T1000 (cell line): ENCODE measurements at places on chromosomes 5 and 9.

DNA sequence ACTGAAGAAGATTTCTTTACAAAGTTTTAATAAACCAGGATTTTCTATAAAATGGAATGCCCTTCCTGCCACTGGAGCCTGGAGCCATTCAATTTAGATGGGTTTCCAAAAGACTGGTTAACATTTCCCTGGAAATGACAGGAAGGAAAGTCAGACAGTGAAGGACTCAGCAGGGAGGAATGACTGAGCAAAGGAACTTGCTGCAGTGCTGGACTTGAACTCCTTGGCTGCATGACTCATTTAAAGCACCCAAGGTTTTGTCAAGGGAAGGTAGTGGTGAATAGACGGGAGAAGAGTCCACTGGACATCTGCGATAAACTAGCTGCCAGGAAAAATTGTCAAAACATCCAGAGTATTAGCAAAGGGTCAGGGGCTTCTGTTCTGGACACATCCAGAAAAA, 163.8 kb upstream of the SLC28A3 start:
- DNase-seq: no peak

- no peak for DNase-seq
Measured at GRCh38 chr9:129697656-129698253, 32.3 kb downstream of the PRRX2 start.

DNA sequence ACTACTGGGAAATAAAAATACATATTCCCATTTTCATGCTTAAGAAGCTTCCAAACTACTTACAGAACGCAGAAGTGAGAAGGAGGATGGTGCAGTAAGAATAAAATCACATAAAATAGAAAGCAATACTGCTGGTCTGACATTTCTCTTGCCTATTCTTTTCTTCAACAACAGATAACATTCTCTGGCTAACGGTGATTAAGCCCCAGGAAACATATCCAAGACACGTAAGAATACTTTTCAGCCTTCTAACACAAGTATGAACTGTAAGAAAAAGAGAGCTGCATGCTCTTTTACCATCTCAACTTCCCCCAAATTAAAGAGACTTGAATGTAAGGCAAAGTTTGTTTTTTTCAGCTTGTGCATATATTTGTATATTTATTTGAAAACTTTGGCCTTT, 156.1 kb upstream of the TARS1 start:
- DNase-seq: no peak

DNA sequence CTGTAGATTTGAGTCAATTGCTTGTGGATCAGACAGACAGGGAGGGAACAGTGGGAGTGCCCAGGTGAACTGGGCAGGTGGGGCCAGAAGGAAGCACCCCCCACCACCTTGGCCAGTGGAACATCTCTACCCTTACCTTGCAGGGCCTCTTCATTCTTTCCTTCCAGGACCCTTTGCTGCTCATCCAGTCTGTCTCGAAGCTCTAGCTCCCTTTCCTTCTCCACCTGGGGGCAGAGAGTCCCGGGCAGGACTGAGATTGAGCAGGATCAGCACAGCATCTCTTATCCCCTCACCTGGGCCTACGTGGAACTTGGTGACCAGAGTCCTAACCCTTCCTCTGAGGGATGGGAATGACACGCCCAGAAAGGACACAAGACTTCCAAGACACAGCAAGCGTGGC, 25.0 kb downstream of the CCDC69 start:
- no peak for DNase-seq

GRCh38 chr9:71909887-71910649, 925 bp downstream of the ABHD17B start:
- no peak for DNase-seq

GRCh38 chr5:1771149-1772065, 28.2 kb downstream of the MRPL36 start:
- DNase-seq: no peak

GRCh38 chr9:78314953-78315870, 18.3 kb downstream of the PSAT1 start:
- no peak for DNase-seq

- no peak for DNase-seq
Measured at GRCh38 chr9:82923912-82924605, 138.9 kb downstream of the RASEF start.

GRCh38 chr9:85743275-85744128, 1.7 kb upstream of the AGTPBP1 start:
- peak; percentile 68 for DNase-seq

GRCh38 chr5:158287643-158288271, 428.8 kb upstream of the CLINT1 start:
- peak; percentile 44 for DNase-seq

GRCh38 chr5:143435210-143435657, 31.7 kb upstream of the NR3C1 start:
- DNase-seq: no peak

DNA sequence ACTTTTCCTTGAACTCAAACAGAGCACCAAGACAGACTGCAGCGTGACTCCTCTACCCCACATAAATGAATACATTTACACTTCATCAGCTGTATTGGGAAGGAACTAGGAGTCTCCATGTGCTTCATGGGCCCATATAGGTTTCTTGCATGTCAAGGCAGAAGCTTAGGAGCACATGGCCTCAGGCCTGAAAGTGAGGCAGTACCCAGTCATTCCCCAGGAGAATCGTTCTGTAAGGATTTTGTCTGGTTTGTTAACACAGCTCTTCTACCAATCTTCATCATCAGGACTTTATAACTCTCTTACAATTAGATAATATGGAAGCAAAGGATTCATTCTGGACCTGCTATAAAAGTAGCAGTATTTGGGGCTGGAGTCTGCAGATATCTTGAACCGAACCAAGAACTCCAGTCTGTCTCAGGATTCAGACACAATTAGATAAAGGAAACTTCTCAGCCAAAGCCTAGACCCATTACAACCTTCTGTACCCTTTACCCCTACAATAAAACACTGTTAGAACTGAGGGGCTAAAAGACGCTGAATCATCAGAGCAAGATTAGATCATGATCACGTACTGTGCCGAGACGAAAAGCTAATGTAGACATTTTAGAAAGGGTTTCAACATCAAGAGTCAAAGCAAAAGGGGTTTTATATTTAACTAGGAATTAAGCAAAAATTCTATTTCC, 385.5 kb upstream of the SLC30A5 start:
- no peak for DNase-seq

- no peak for DNase-seq
Measured at GRCh38 chr9:113665064-113665463, 201.5 kb downstream of the RGS3 start.

DNA sequence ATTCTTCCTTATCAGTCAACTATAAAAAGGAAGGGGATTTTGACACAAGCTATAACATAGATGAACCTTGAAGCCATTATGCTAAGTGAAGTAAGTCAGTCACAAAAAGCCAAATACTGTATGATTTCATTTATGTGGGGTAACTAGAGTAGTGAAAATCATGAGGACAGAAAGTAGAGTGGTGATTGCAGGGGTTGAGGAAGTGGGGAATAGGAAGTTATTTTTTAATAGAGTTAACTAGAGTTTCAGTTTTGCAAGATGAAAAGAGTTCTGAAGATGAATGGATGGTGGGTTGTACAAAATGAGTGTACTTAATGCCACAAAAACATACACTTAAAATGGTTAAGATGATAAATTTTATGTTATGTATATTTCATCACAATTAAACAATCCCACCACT, 65.4 kb upstream of the FAM174A start:
- DNase-seq: no peak

- DNase-seq: no peak
Measured at GRCh38 chr9:132238992-132239391, 77.1 kb downstream of the NTNG2 start.

- no peak for DNase-seq
Measured at GRCh38 chr5:154728939-154729588, 26.1 kb upstream of the LARP1 start.

GRCh38 chr5:142420561-142421227, 95.9 kb upstream of the SPRY4 start:
- DNase-seq: no peak

GRCh38 chr5:137598399-137598798, 99.3 kb upstream of the SPOCK1 start:
- DNase-seq: no peak
